ENCODE measurements at places on chromosomes 13 and 19. TPM values are rescaled to one million over a fixed set of nuclear protein-coding genes. Genes with fewer than 3 reads are reported as not detected.

ZNF549 gene
- 3.6 TPM for total RNA-seq

MTRF1 gene
- total RNA-seq, result 8.5 TPM

CEACAM6 gene
- 0.16 TPM for total RNA-seq

DNA sequence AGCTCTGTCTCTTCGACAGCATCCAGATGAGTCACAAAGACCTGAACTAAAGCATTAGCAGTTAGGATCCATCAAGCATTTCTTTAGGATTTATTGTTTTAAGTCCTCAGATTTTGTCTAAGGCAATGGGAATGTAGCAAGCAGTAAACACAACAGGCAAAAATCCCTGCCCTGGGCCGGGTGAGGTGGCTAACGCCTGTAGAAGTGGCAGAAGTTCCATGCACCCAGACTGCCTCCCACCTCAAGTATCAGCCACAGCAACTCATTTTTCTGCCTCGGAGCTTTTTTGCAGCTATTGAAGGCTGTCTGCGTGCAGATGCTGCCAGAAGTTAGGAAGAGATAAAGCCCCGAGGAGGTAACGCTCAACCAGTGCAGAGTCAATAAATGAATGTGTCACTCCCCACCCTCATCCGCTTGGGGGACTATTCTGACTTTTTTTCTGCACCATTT lies 47.1 kb upstream of the MRI1 start:
- DNase-seq, result no peak

GRCh38 chr19:35268536-35269437 lies at the start of gene USF2:
Gene USF2 (plus strand): TSS chr19:35268962. CDS start chr19:35269102, 140 bp downstream.
- peak; percentile 90 for DNase-seq

DNA sequence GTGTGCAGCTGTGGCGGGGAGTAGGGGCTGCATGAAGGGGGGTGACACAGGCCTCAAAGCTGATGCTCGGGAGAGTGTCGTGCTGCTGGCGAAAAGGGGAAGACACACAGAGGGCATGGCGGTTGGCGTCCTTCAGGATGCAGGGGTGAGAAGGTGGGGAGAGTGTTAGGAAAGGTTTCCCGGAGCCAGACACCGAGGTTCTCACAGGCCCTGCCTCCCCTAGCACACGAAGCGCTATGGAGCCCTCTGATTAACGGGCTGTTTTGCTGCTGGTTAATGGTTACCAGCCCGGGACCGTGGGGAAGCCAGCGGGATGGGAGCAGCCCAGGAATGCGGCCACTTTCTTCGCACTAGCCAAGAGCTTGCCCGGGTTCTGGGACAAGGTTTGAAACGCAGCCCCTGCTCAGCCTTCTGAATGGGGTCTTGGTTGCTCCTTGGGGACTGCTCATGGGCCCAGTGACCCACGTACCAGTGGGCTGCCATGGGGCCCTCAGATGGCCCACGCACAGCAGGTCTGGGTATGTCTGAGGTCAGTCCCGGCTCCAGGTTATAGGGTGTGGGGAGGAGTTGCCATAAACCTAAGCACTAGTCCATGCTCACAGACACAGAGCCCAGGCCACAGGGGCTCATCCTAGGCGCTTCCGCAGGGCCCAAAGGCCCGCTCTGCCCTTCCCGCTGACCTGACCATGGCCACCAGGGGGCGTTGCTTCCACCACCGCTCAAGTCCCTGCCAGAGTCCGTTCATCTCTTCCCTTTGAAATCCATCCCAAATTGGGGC lies 31.3 kb upstream of the ISYNA1 start:
- DNase-seq, result peak; percentile 85

KLK5 gene
- total RNA-seq, result not detected

- no peak for DNase-seq
These were observed 3.0 kb upstream of the LGALS14 start for GRCh38 chr19:39701291-39701690.

GRCh38 chr13:59392328-59392727 lies 771.4 kb downstream of the DIAPH3 start:
- no peak for DNase-seq

GRCh38 chr13:113192279-113192678 lies 16.2 kb downstream of the PCID2 start:
- no peak for DNase-seq

DNA sequence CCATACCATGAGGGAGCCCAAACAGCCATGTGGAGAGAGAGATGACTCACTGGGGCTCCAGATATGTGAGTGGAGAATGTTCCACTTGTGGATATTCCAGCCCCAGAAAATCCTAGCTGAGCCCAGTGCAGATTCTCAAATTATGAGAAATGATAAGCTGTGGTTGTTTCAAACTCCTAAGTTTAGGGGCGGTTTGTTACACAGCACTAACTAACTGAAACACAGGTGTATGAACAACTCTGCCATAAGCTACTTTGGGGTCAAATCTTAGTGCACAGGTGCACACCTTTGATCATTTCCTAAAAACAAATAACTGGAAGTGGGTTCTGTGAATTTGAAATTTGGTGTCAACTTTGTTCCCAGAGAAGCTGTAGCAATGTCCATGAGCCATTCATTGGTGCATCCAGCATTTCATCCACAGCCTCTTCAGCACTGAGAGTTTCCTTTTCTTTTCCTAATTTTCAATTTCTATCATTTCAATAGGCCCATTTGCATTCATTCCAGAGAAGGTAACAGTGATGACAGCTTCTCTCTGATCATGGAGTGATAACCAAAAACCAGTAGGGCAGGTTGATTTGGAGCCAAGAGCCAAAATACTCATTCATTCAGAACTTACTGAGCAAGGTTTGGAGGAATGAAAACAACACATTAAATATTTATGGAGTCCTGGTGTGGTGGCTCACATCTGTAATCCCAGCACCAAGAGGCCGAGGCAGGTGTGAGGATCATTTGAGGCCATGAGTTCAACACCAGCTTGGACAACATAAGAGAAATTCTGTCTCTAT lies 8.8 kb upstream of the CLPP start:
- no peak for DNase-seq

DENND1C gene
- total RNA-seq, result 0.78 TPM

- no peak for DNase-seq
These were observed 9.4 kb downstream of the C19orf81 start for GRCh38 chr19:50658441-50659317.

DNA sequence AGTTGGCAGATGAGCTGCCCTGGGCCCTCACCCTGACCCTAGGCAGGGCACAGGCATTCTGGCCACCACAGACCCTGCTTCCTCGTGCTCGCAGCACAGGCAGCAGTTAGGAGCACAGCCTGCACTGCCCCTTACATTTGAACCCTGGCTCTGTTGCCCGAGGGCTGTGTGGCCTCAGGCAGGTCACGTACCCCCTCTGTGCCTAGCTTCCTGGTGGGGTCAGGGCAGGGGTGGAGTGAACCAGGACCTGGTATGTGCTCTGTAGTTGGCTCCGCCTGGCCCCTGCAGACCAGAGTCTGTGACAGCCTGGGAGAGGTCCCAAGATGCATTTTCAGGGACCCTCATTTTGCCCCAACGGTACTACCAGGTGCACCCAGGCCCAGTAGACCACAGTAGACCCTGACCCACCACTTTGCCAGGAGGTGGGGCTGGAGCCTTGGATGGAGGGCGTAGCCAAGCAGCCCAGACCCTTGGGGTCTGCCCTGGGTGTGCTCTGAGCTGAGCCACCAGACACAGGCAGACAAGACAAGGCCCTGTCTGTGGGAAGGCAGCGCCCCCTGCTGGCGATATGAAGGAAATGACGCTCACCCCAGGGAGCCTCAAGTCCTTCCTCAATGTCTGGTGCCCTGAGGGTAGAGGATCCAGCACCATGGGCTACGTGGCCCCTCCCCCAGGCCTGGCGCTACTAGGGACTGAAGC lies 9.1 kb downstream of the LYL1 start:
- DNase-seq, result peak; percentile 94

GRCh38 chr13:70814684-70815083 lies 706.4 kb upstream of the KLHL1 start:
- no peak for DNase-seq

- DNase-seq, result no peak
These were observed 943.0 kb upstream of the PCDH9 start for GRCh38 chr13:68173111-68173510.

- DNase-seq, result no peak
These were observed 17.2 kb upstream of the RFC3 start for GRCh38 chr13:33800646-33801186.

LGALS14 gene
- total RNA-seq, result not detected

TRAPPC2B gene
- total RNA-seq, result 10.2 TPM

DNA sequence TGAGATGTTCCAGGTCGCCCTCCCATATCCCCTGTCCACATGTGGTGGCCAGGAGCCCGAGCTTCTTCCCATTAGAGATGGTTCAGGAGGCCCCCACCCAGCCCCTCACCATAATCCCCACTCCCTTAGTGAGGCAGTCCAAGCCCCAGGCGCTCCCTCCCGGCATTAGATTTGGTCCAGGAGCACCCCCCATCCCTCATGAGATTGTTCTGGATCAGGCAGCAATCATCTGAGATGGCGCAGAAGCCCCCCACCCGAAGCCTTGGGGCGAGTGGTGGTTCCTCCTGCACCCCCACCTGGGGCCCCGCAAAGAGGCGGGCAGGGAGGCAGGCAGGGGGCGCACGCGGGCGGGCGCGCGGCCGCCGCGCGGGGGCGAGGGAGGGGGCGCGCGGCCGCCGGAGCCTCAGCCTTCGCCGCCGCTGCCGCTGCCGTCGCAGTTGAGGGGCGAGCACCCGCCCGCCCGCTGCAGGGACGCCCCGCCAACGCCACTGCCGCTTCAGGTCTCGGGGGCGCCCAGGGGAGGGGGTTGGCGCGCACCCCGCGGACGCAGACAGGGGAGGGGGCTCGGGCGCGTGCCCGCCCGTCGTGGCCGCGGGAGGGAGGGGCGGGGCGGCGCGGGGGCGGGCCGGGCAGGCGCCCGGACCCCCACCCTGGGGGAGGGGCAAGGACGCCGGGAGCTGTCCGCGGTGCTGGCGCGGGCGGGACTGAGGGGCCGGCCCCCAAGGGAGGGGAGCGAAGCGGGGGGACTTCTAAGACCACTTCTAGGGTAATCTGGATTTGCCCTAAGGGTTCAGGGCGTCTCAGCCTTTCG lies 46.4 kb upstream of the SHKBP1 start:
- no peak for DNase-seq

GRCh38 chr13:101941095-101941783 lies 460.6 kb downstream of the FGF14 start:
- no peak for DNase-seq

DNA sequence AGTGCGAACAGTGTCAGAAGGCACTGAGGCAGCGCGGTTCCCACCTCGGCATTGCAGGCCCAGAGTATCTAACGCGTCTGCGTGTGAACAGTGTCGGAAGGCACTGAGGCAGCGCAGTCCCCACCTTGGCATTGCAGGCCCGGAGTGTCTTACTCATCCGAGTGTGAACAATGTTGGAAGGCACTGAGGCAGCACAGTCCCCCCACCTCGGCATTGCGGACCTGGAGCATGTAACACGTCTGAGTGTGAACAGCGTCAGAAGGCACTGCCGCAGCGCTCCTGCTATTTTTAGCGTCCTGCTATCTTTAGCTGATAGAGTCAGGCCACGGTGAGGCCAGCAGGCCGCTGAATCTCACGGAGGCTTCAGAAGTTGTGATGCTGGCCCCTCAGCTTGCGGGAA lies 39.6 kb downstream of the ATP11A start:
- peak; percentile 85 for DNase-seq

CGB7 gene
- total RNA-seq, result not detected

CEACAM8 gene
- 0.35 TPM for total RNA-seq

DNA sequence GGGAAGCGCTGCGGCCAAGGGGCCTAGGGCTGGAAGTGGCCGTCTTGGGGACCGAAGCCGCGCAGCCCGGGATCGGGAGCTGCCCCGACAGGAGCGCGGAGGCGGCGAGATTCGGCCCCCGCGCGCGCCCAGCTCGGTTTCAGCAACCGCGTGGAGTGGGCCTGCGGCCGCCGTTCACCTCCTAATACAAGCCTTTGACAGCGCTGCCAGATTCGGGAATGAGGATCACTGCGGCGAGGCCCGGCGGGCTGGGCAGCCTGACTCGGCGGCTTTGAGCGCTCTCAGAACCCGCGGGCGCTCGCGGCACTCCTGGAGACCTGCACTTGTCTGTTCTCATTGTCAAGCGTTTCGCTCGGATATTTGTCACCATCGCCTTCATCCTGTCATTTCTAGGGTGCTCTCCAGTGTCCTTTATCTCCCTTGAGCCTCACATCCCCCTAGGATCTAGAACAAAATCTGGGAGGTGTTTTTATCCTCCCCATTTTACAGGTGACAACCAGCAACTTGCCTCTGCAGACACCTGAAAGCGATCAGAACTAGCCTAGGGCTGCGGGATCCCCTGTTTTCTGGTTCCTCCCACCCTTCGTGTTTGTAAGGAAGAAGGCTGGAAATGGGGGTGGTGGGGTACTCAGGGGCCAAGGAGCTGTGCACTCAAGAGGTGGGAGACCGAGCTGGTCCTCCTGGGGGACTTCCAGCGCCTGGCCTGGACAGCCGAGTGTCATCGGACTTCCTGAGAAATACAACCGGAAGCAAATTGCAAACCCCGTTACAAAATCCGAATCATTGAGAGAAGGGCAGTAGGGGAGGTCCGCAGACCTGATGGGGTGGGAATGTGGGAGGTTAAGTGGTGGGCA lies 1.5 kb upstream of the CDX2 start:
- no peak for DNase-seq

TICAM1 gene
- total RNA-seq, result 6.3 TPM
